ENCODE measurements at places on chromosomes 2 and 18. TPM values are rescaled to one million over a fixed set of nuclear protein-coding genes. Genes with fewer than 3 reads are reported as not detected.

- DNase-seq, result peak; percentile 91
Observed at GRCh38 chr2:17615728-17616351, 75.3 kb downstream of the VSNL1 start.

- DNase-seq, result peak; percentile 44
Observed at GRCh38 chr2:96320728-96321622, 4.1 kb upstream of the ITPRIPL1 start.

- no peak for DNase-seq
Observed at GRCh38 chr18:23503963-23504344, 643 bp downstream of the RMC1 start.

GRCh38 chr2:109201465-109202327, 72.7 kb downstream of the SH3RF3 start:
- no peak for DNase-seq

GRCh38 chr2:27977731-27978312, 87.3 kb downstream of the BABAM2 start:
- DNase-seq, result peak; percentile 90

- DNase-seq, result no peak
Observed at GRCh38 chr2:112889976-112890375, 21.0 kb upstream of the IL37 start.

DNA sequence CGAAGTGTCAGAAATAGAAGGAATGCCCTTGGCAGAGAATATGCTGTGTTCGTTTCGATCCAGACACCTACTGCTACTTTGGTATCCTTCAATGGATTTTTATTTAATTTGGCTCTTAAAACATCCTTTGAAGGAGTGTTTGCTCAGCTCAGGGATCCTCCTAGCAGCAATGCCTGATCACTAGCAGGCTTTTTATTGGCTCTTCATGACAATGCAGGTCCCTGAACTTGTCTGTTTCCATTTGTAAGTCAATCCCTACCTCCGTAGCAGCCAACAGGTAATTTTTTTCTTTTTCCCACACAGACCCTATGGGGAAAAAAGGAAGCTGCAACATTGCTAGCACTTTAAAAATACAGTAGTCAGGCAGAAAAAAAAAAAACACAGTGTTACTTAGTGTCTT, 366.2 kb upstream of the LRRTM1 start:
- no peak for DNase-seq

DNA sequence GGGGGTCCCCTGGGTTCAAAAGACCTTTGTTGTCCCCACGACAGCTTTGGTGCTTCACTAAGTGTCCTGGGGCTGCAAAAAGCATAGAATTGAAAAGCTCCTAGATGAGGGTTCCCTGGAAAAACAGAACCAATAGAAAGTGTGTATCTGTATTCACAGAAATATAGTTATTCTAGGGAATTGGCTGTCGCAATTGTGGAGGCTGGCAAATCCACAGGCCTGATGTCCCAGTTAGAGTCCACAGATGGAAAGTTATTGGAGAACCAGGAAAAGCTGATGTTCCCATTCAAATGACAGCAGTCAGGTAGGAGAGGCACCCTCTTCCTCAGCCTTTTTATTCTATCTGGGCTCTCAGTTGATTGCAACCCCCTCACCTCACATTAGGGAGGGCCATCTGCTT, 65.5 kb downstream of the LONRF2 start:
- DNase-seq, result no peak

DNA sequence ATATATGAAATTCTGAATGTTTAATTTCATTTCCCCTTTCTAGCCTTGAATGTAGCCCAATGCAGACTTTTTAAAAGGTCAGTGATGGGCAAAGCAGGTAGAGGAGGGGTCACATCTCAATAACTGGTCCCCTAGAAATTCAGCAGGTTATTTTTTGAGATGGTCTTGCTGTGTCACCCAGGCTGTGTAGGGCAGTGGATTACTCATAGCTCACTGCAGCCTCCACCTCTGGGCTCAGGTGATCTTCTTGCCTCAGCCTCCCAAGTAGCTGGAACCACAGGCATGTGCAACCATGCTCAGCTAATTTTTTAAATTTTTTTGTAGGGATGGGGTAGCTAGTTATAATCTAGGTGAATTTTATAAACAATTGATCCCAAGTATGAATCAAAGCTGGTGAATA, 8.8 kb downstream of the IAH1 start:
- DNase-seq, result peak; percentile 29

GRCh38 chr2:180328795-180329422, 321.8 kb upstream of the CWC22 start:
- no peak for DNase-seq

GRCh38 chr2:99380376-99381010, 43.3 kb downstream of the EIF5B start:
- DNase-seq, result no peak

DNA sequence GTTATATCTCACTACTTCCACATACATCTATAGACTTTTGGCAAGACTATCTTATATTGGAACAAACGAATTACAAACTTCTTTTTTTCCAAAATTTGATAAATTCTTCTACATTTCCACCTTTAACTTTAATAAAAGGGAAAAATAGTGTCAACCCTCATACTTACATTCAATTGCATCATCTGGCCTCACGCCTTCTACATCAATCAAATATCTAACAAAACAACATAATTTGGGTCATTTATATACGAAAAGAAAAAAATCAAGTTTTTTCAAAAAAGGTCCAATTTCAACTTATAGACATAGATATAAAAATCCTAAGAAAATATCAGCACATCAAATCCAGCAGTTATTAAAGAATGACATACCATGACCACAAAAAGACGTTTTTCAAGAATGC, 12.9 kb downstream of the DUSP11 start:
- no peak for DNase-seq

GRCh38 chr18:50886929-50887328, 8.0 kb downstream of the ME2 start:
- no peak for DNase-seq

- DNase-seq, result peak; percentile 66
Observed at GRCh38 chr2:157254041-157254440, 3.5 kb upstream of the GALNT5 start.

DNA sequence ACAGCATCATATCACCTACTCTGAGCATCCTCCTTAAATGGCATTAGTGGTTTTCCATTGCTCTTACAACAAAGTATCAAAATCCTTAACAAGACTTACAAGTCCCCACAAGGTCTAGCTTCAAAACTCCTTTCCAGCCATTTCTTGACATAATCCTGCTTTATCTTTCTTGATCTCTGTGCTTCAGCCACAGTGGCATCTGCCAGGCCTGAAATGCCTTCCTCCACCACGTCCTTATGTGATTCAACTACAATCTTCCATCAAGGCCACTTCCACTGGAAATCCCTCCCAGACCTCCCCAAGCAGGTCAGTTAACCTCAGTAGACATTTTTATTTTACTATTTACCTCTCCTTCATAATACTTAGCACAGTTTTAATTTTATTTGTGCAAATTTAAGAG, 83.8 kb upstream of the CCDC150 start:
- no peak for DNase-seq

GRCh38 chr18:23226930-23227725, 91.8 kb downstream of the CABLES1 start:
- peak; percentile 66 for DNase-seq

DNA sequence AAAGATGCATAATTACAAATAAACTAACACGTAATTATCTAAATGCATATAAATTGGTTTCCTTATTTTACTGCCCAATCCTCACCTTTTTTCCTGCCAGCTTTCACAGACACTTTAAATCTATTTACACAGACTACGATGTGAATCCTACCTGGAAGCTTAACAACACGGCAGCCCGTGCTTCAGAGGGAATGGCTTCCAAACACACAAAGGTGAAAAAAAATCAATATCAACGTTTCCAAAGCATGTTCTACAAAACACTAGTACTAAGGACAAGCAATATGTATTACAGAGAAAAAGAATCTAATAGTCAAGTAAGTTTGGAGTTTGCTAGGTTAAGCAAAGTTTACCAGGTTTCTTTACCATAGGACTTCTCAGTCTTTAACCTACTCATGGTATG, 4.4 kb downstream of the MAP4K3 start:
- DNase-seq, result no peak

- DNase-seq, result peak; percentile 53
Observed at GRCh38 chr2:58484221-58484620, 243.1 kb upstream of the FANCL start.

Gene CHPF
- total RNA-seq, result 52.7 TPM

Gene DBI
- total RNA-seq, result 98.1 TPM

Gene PAIP2B
- 5.2 TPM for total RNA-seq

Gene PRSS56
- total RNA-seq, result not detected

Gene RFTN2
- under 0.01 TPM for total RNA-seq

Gene WNT6
- total RNA-seq, result not detected

Gene PAPOLG
- total RNA-seq, result 9.7 TPM

Gene COL4A3
- under 0.01 TPM for total RNA-seq

Gene SERPINB11
- 1.6 TPM for total RNA-seq

Gene ST8SIA5
- not detected for total RNA-seq

Gene ANKRD53
- total RNA-seq, result not detected
